ENCODE measurements at places on chromosomes 16 and 17.

- DNase-seq: no peak
These were observed 1991.2 kb downstream of the TP53TG3F start for GRCh38 chr16:35450648-35451047.

GRCh38 chr17:17842111-17842876 lies 5.5 kb upstream of the SREBF1 start:
- DNase-seq: no peak

GRCh38 chr16:35631261-35631945 lies 2172.0 kb downstream of the TP53TG3F start:
- DNase-seq: no peak

- DNase-seq: no peak
These were observed 3.4 kb downstream of the SPNS1 start for GRCh38 chr16:28977703-28978662.

DNA sequence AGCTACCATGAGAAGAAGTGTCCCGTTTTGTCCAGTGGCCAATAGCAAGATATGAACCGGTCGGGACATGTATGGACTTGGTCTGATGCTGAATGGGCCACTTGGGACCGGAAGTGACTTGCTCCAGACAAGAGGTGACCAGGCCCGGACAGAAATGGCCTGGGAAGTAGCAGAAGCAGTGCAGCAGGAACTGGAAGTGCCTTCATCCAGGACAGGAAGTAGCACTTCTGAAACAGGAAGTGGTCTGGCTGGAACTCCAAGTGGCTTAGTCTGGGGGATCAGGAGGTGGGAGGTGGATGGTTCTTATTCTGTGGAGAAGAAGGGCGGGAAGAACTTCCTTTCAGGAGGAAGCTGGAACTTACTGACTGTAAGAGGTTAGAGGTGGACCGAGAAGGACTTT lies 5.3 kb downstream of the EFNB3 start:
- no peak for DNase-seq

DNA sequence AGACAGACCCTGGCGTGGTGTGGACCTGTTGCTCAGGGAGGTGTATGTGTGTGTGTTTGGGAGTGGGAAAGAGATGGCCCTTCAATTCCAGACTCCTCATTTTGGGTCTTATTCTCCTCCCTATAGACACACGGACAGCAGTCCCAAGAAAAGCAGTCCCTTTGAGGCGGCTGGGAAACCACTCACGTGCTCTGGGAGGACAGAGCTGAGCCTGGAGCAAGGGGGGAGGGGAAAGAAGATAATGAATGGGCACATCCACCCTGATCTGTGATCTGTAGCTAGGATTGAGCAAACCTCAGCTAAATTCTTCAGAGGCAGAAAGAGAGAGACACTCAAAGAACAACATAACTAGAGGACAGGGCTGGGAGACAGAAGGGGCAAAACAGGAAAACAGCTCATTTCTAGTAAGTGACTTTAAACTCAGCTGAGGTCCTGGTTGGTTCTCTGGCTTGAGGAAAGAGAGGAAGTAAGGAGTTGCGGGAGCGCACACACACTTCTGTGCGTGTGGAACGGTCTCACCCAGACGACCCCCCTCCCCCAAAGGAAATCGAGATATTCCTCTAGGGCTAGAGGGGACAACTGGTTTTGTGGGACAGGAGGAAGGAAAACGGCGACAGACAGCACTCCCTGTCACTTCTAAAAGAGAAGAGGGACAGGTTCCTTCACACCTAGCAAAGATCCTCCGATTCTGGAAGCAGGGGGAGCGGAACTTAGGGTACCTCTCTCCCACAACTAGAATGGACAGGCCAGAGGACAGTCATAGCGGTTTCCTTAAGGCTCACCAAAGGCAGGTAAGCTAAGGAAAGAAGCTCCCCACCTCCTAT lies 658 bp downstream of the RAB5C start:
- DNase-seq: no peak

DNA sequence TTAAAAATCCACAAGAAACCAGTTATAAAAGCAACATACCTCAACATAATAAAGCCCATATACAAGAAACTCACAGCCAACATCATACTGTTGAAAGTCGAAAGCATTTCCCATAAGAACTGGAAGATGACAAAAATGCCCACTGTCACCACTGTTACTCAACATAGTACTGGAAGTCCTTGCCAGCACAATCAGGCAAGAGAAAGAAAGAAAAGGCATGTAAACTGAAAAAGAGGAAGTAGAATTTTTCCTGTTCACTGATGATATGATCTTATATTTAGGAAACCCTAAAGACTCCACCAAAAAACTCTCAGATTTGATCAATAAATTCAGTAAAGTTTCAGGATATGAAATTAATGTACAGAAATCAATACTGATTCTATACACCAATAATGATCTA lies 45.1 kb downstream of the AHSP start:
- no peak for DNase-seq

- DNase-seq: no peak
These were observed 7.9 kb upstream of the CLDN9 start for GRCh38 chr16:3004781-3005284.

DNA sequence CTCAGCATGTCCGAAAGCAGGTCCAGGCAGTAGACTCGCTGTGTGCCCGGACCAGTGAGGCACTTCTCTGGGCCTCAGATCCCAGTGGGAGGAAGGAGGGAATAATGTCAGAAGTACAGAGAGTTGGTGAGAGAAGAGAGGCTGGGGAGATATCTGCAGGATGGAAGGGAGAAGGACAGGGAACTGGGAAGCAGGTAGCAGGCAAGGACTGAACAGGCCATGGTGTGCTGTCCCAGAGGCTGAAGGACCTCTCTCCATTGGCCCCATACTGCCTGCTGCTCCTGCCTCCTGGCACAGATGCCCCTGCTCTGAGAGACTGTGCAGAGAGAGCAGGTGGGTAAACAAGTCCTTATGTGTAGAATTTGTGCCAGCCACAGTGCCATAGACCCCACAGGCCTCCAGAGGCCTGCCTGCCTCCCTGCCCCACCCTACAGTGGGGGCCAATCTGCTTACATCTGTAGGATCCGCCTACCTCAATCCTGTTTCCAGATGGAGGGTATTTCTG lies 34.2 kb upstream of the CRHR1 start:
- DNase-seq: no peak

- DNase-seq: no peak
These were observed 27.5 kb downstream of the TEX14 start for GRCh38 chr17:58664302-58664701.

DNA sequence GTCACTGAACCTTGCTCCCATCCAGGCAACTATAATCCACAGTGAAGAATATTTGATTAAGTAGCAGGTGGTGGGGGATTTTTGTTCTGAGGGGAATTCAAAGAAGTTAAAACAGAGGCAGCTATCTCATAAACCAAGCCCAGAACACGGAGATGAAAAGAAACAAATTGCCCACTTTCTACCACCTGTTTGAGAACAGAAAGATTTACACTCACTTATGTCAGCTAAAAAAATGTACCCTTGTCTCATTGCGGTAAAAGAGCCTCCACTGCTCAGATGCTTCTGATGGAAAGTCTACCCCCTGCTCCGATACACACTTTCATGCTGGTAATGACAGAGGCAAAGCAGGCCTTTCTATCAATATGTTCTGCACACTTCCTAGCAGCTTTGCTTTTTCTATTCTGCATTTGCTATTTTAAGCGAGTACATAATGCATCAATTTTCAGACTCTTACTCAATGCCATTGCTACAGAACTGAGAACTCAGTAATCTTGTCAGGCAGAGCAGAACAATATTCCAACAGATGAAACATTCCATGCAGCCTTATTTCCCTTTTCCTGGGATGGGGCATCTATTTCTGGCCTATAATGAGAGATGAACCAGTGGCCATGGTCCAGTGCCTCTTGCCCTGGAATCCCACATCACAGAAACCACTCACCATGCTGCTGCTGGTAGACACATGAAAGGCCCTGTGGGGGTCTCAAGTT lies 29.0 kb downstream of the CDK5R1 start:
- DNase-seq: no peak

DNA sequence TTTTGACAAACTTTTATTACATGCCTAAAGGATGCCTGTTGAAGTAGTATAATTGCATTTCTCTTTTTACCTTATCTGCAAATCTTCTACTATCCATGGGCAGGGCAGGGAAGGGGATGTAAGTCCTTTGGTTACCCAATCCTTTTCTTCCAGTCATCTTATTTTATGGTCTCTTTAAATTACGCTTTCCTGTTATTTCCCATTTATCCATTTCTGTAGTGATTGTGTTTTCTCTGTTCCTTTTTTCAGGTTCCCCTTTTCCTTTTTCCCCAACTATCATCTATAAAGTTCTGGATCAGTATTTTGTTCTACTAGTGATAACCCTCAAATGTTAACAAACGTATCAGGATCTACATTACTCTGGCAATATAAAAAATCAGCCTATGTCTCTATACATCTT lies 3.3 kb upstream of the ABCA9 start:
- DNase-seq: no peak

DNA sequence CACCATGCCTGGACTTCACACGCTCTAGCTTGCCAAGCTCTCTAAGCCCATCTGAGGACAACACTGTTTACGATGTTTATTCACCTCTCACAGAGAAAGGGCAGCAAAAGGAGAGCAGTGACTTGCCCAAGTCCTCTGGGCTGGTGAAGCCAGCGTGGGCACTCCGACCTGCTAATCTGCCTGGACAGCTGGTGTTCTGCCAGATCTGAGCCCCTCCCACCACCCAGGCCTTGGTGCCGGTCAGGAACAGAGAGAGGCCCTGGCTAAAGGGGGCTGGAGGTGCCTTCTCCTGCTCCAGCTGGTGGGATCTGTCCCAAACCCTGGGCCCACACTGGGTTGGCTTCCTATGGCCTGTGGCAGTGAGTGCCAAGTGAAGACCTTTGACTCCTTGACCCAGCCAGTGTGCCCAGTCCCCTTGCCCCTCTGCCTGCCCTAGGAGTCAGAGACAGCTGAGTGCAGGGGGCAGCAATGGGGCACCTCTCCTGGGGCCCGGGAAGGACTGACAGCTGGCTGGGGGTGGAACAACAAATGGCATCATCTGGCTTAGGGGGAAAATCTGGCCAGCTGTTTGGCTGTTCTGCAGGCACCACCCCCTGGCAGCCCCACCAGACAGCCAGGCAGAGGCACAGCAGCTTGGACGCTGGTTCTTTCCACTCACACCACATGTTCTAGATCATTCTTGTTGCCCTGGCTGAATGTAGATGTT lies 1.8 kb upstream of the SLC4A1 start:
- peak; percentile 94 for DNase-seq

DNA sequence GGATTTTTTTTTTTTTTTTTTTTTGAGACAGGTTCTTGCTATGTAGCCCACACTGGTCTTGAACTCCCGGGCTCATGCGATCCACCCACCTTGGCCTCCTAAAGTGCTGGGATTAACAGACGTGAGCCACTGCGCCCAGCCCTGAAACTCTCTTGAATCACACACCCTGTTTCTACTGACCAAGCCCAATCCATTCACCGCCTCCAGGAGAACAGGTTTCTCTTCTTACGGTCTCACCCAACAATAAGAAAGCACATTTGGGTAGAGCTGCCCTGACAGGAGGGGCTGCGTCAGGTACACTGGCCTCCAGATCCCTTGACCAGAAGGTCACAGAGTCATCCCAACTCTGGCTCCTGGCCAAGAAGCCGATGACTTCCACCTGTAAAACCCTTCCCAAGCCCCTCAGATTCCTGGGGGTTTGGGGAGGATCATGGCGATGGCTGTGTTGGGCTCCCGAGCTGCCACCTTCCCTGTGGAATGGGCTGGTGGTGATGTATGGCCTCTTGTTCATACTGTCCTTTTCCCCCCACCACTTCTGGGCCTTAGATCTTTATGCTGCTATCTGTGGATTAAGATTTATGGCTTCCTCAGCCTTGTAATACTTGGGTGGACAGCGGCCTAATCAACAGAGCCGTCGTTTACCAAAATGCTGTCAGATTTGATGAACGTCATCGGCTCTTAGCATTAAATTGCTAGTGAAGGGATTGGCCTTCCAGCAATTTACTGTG lies 89.1 kb downstream of the KATNIP start:
- no peak for DNase-seq

- no peak for DNase-seq
These were observed 70.7 kb downstream of the COG7 start for GRCh38 chr16:23382279-23382678.

- no peak for DNase-seq
These were observed 30.7 kb upstream of the ZNF750 start for GRCh38 chr17:82870541-82870940.

- DNase-seq: no peak
These were observed 70.0 kb upstream of the HS3ST3A1 start for GRCh38 chr17:13671771-13672170.

- DNase-seq: no peak
These were observed 461.7 kb upstream of the DYNLRB2 start for GRCh38 chr16:80079072-80079471.

GRCh38 chr17:4334776-4335584 lies 31.5 kb downstream of the UBE2G1 start:
- DNase-seq: no peak

DNA sequence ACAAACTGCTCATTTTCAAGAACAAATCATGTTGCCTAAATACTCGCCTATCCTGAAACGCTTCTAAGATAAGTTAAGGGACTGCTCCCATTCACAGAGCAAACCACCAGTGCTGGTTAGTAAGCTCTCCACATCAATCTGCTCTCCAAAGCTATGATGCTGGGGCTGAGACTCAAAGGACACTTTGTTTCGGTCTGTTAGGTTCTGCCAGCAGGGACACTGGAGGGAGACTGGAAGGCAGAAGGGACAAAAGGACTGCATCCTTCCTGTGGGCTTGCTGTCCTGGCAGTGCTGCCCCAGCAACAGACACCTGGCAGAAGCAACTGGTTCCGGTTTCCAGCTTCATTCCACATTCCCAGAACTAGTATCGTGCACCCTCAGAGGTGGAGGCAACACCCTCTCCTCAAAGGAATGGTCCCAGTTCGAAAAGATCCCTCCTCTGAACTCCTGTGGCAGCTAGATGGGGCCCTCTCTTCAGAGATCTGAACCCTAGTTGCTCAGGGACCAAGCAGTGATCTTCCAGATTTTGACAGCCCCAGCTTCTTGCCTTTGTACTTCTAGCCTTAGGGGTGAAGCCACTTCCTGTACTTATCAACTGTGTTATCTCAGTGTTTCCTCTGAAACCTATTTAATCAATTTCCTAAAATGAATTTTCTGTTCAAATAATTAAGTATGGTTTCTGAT lies 73.4 kb upstream of the GSG1L start:
- no peak for DNase-seq

DNA sequence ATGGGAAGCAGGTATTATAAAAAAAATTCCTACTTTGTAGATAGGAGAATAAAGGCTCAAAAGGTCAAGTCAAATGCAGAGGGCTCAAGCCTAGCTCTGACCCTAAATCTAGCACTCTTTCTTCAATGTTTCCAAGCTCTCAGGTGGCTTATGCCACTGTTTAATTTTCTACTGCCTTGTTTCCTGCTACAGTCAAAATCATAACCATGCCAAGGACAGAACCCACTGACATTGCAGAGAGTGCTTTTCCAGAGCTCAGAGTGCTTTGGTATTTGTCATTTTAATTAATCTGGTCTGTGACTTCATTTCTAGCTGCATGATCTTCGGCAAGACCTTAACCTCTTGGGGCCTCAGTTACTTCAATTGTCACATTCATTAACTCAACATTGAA lies 344.7 kb downstream of the CA10 start:
- no peak for DNase-seq

- no peak for DNase-seq
These were observed 53.5 kb downstream of the DNAH3 start for GRCh38 chr16:21097151-21097550.

All from tongue (tissue), 3 donors.